ENCODE measurements at places on chromosomes 7 and 10.

DNA sequence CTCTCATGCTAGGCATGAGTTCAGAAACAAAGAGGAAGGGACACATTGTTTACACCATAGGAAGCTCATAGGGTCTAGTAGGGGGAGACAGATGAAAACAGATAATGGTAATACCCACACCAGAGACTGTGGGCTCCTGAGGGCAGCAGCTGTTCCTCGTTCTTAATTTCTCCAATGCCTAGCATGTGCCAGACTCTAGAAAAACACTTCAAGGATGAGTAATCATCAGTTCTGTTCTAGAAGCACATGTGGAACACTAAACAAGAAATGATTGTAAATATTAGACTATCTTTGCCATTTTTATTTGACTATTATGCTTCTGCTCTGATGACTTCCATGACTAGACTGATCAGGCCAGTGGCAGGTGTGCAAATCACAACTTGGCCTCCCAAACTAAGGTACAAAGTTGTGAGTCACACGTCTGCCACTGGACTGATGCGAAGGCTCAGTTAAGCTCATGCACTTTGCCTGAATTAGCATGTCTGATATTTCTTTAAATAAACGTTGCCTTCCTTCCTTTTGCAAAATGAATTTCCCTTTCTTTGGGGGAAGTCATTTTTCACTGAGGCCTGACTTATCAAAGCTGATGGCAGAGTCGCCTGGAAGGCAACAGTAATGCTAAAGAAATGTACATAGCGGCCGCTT, 89.2 kb upstream of the FGL2 start:
- DNase-seq, result no peak

DNA sequence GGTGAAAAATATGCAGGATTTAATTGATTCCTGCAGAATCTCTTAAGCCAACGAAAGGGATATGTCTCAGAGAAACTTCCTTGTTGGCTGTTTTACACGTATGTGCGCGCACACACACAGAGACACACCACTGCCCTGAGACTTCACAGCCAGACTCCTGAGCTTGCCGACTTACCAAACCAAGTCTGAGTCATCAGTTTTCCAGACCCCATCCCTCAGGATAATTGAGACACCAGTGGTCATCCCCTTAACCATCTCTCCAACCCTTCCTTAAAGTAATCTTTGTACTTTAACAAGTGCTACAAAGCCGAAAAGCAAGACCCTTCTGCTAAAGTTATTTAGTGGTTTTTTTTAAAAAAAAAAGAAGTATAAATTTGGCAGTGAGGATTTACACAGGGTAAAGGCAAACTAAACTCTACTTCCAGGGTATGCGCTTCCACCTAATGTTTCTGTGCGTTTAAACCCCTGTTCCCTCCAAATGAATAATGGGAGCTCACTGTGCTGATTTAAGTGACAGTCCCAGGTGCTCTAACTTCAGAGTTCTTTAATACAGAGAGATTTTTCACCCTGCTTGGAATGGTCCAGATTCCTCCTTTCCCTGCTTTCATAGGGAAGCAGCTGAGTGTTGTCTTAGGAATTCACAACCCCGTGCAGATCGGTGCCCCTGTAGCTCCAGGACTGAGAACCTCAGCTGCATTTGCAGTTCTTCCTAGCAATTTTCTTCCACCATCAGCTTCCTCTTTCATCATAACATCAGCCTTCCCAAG, 198.5 kb downstream of the INHBA start:
- no peak for DNase-seq

- peak; percentile 79 for DNase-seq
Observed at GRCh38 chr10:35464825-35465456, 128.6 kb downstream of the CCNY start.

- DNase-seq, result no peak
Observed at GRCh38 chr7:44637788-44638594, 31.6 kb downstream of the OGDH start.

- no peak for DNase-seq
Observed at GRCh38 chr10:73589563-73590126, 1.5 kb downstream of the USP54 start.

DNA sequence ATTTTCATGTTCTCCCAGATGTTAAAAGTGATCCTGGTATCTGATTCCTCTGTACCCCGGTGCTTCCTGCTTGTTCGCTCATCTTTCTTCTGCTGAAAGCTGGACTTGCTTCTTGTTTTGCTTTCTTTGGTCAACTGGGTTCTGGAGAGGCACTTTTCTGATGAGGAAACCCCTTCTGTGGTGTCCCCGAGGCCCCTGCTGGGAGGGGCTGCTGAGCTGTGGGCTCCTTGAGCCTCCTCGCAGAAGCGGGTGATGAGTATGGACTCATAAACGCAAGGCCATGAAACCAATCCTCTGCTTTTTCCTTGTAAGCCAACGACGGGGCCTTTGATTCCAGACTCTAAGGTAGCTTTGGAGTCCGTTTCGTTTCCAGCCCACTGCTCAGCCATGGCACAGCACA, 7.8 kb downstream of the WIPI2 start:
- no peak for DNase-seq

DNA sequence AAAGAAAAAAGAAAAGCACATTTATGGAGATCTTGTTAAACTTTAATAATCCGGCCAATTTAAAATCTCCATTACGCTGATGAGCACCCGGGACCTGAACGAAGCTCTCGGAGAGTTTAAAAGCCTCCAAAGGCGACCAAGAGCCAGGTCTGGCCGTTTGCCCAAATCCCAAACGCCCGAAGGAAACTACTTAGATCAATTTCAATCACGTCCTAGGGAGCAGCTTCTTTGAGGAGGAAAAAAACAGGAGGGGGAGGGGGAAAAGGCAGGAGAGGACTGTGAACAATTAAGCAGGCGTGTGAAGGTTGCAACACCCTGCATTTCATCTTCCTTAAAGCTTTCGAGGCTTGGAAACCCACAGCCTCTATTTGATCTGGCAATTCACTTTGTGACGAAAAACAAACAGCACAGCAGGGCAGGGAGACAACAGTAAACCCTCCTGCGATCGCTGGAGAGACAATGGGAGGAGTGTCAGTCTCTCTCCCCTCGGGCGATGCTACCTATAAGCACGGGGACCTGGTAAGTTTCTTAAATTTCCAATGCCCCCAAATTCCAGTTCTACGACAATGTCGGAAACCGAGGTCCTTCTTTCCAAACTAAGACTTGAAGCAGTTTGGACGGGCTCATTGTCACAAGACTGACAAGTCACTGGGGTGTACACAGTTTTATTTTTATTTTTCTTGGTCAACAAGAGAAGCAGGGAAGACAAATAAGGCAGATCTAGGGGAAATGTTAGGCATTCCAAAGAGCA, 1.2 kb downstream of the KLF6 start:
- DNase-seq, result peak; percentile 82

GRCh38 chr10:35449944-35450343, 113.6 kb downstream of the CCNY start:
- no peak for DNase-seq

DNA sequence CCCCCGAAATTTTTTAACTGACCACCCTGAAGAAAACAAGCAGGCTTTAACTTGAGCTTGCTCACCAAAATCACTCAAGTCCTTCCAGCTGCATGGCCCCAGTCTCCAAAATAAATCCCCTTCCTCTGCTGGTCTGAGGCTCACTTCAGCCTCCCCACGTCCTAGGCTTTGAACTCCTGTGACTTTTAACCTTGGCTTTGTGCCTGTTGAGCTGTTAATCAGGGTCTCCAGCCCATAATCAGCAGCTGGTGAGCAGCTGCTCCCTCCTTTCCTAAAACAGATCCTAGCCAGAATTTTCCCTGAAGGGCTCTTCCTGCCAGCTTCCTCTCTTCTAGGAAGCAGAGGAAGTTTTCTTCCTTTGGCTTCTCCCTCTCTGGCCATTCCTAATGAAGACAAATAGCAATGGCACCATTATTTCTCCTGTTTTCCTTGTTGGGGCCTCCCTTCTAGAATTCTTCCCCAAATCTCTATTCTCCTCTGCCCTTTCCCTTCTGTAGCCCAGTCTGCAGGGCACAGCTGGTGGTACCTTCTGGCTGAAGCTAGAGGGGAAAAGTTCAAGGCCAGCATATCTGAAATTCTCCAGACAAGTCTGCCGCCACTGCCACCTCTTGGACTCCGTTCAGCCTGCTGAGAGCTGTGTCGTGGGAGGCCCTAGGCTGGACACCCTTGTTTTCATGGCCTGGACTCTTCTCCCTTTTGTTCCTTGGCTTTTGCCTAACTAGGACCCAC, 152.1 kb downstream of the NOC3L start:
- DNase-seq, result no peak

- no peak for DNase-seq
Observed at GRCh38 chr7:6350433-6351058, 78.1 kb upstream of the CYTH3 start.

GRCh38 chr10:27558612-27559020, 54.5 kb downstream of the RAB18 start:
- peak; percentile 84 for DNase-seq

DNA sequence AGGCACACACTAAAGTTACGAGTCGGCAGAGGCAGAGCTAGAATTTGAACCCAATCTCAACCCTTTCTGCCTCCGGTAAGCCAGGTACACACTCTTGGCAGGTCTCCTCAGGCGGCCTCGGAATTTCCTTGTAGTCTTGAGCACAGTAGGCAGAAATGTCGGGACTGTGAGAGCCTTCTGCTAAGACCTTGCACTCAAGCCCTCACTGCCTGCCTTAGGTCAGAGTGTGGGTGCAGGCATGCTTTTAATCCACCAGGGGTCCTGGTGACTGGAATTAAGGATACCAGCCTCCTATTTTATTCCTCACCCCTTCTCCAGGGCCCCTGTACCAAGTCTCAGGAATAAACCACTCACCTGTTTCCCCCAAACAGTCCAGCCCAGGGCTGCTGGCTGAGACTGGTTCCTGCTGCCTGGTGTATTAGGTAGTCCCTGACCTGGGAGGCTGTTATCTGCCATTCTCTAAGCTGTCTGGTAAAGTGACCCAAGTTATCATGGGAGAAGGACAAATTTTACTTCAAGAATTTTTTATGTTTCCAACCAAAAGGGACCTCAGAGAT, 855 bp downstream of the ATP6V1F start:
- DNase-seq, result peak; percentile 29

DNA sequence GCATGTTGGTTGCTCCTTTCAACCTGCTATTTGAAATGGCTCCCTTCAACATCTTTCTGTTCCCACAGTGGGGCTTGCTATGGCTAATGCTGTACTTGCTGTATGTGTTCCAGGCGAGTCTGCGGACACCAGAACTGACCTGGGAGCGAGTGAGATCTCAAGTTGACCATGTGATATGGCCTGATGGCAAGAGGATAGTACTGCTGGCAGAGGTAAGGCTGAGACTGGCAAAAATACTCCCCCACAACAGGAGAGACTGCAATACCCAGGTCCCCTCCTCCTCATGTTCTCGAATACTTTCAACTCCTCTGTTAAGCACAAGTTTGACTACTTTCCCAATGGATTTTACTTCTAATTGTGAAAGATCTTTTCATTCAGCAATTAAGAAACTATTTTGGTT, 11.5 kb upstream of the STRIP2 start:
- DNase-seq, result no peak

Measured in brain (organoid and tissue), 16 donors.